ENCODE measurements at places on chromosomes 5 and 9.

DNA sequence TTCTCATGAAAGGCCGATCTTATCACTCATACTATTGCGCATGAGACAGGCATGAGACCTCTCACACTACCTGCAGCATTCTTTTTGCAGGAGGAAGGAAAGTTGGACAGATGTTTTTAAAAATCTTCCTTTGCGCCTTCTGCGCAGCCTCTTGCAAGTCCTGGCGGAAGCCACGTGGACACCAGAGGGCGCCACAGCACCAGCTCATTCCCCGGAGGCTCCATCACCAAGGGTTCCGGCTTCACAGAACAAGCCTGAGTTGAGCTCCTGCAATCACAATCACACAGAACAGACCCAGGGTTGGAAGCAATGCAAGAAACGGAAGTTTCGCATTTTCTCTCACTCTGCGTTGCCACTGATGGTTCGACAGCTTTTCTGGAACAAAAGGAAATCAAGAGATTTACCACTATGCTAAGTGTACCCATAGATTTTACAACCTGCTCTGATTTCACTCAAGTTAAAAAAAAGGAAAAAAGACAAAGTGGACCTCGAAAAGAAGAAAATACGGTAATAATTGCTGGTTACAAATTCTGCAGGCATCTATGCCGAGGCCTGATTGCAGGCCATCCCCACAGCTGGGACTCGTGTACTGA, 304.7 kb upstream of the MSX2 start:
- DNase-seq = peak; percentile 78

- no peak for DNase-seq
These were observed 30.8 kb downstream of the POC5 start for GRCh38 chr5:75686480-75686879.

DNA sequence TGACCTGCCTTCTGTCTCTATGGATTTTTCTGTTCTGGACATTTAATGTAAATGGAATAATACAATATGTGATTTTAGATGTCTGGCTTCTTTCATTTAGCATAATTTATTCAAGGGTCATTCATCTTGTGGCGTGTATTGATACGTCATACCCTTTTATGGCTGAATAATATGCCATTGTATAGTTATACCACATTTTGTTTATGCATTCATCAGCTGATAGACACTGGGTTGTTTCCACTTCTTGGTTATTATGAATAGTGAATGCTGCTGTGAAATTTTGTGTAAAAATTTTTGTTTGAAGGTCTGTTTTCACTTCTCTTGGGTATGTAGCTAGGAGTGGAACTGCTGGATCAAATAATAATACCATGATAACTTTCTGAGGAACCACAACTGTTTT, 298.9 kb downstream of the CCDC171 start:
- DNase-seq = no peak

- no peak for DNase-seq
These were observed 24.7 kb upstream of the CEP72 start for GRCh38 chr5:587403-587802.

- no peak for DNase-seq
These were observed 231.0 kb upstream of the GRAMD2B start for GRCh38 chr5:126192226-126192625.
